Breast epithelium (tissue), 4 donors: ENCODE measurements at places on chromosomes 2 and 18. TPM values are rescaled to one million over a fixed set of nuclear protein-coding genes. Genes with fewer than 3 reads are reported as not detected.

DNA sequence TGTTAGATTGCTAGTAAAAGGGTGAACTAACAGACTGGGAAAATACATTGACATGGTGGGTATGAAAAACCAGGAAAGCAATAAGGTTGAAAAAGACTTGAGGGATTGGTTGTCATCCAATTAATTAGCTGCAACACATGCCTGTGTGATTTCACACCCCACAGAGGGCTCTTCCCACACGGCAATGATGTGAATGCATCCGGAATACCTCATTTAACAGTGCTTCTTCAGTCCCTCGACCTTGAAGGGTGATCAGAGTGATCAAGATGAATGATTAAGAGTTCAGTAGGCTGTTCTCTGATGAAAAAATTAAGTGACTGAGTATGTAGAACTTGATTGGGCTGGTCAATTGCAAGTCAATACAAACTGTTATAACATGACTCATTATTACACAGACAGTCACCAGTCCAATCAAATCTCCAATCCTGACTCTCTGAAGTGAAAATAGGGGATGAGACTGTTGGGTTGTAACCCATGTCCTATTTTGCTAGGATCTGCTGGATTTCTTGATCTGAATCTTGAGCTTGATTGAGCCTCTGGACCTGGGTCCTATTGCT, 924.9 kb upstream of the FAM98A start:
- H3K27me3 ChIP-seq = no peaks in the 10 kb centered on the region
- no peaks in the 10 kb centered on the region for H3K4me1 ChIP-seq
- no peaks in the 10 kb centered on the region for H3K36me3 ChIP-seq
- no peak overlapping the region for H3K27ac ChIP-seq

GRCh38 chr2:163775304-163775703, 39.5 kb upstream of the FIGN start:
- H3K27me3 ChIP-seq = no peaks in the 10 kb centered on the region
- H3K27ac ChIP-seq = no peak overlapping the region
- H3K36me3 ChIP-seq = no peaks in the 10 kb centered on the region
- DNase-seq = no peak

DNA sequence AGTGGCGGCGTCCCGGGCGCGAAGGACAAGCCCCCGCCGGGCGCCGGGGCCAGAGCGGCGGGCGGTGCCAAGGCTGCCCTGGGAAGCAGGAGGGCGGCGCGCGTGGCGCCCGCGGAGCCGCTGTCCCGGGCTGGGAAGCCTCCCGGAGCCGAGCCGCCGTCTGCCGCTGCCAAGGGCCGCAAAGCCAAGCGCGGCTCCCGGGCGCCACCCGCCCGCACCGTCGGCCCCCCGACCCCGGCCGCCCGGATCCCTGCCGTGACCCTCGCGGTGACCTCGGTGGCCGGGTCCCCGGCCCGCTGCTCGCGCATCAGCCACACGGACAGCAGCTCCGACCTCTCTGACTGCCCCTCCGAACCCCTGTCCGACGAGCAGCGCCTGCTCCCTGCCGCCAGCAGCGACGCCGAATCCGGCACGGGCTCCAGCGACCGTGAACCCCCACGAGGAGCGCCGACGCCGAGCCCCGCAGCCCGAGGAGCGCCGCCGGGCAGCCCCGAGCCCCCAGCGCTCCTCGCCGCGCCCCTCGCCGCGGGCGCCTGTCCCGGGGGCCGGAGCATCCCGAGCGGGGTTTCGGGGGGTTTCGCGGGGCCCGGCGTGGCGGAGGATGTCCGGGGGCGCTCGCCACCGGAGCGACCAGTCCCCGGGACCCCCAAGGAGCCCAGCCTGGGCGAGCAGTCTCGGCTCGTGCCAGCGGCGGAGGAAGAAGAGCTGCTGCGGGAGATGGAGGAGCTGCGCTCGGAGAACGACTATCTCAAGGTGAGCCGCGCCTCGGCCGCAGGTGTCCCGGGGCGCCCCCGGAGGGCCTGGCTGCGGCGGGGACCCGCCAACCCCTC, 820 bp downstream of the MTCL1 start:
- peaks cover 10% of the 10 kb centered on the region for H3K4me1 ChIP-seq
- H3K27ac ChIP-seq = peak overlapping the region; percentile 74
- H3K4me3 ChIP-seq = peak overlapping the region; percentile 63
- DNase-seq = no peak
- H3K36me3 ChIP-seq = no peaks in the 10 kb centered on the region

GRCh38 chr2:42124011-42124785, 45.0 kb upstream of the EML4 start:
- no peaks in the 10 kb centered on the region for H3K27me3 ChIP-seq
- H3K36me3 ChIP-seq = no peaks in the 10 kb centered on the region
- H3K4me3 ChIP-seq = no peak overlapping the region
- peaks cover 6% of the 10 kb centered on the region for H3K4me1 ChIP-seq

DNA sequence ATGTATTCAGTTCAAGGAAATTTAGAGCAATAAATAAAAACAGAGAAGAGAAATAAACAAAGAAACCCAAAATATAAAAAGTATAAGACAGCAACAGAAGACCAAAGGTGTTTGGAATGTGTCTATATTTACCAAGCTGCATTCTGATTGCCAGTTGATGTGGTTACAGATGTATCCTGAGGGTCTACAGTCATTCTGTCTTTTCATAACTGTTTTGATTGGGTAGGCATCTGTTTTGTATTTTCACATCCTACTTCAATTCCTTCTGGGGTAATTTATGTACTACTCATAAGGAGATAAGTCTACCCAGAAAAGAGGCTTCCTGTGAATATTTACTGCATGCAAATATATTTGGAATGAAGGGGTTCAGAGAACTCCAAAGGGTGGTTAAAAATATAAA, 596.8 kb upstream of the GCFC2 start:
- H3K4me3 ChIP-seq = no peak overlapping the region
- H3K27ac ChIP-seq = no peak overlapping the region
- H3K4me1 ChIP-seq = no peaks in the 10 kb centered on the region

DNA sequence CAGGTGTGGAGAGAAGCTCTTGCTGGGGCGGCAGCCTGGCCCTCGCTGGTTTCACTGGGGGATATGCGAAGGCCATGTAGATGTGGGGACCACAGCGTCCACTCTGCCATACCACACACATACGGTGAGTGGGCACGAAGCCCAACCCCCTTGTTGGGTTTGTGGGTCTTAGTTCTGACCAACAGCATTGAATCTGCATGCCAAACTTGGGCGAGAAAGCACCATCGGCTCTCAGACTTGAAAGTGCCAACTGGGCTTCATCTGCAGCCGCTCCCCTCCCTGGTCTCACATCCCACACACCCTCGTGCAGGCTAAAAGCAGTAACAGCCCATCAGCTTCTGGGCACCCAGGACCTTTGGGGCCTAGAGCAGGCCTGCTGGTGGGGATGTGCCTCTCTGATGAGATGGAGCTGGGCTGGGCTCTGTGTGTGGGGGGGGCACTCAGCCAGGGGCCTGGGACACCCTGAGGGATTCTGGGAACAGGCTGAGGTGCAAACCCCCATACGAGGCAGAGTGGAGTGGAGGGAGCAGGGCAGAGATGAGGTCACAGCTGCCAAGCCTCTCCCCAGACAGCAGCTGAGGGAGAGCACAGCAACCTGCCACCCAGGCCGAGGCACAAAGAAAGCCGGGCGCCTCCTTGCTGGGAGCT, 264.4 kb downstream of the TWIST2 start:
- H3K4me3 ChIP-seq = no peak overlapping the region
- H3K27ac ChIP-seq = no peak overlapping the region
- H3K27me3 ChIP-seq = no peaks in the 10 kb centered on the region
- H3K36me3 ChIP-seq = no peaks in the 10 kb centered on the region

- H3K27me3 ChIP-seq = no peaks in the 10 kb centered on the region
- H3K4me3 ChIP-seq = no peak overlapping the region
- H3K27ac ChIP-seq = no peak overlapping the region
- H3K36me3 ChIP-seq = no peaks in the 10 kb centered on the region
- DNase-seq = no peak
Observed at GRCh38 chr2:3522961-3523421, 3.7 kb upstream of the ADI1 start.

- H3K27ac ChIP-seq = no peak overlapping the region
- no peaks in the 10 kb centered on the region for H3K36me3 ChIP-seq
- DNase-seq = no peak
- no peaks in the 10 kb centered on the region for H3K27me3 ChIP-seq
- no peak overlapping the region for H3K4me3 ChIP-seq
Observed at GRCh38 chr18:4256766-4257417, 198.2 kb downstream of the DLGAP1 start.

- no peaks in the 10 kb centered on the region for H3K27me3 ChIP-seq
- no peaks in the 10 kb centered on the region for H3K36me3 ChIP-seq
- H3K4me3 ChIP-seq = no peak overlapping the region
- DNase-seq = no peak
Observed at GRCh38 chr2:140808820-140809219, 1322.0 kb downstream of the LRP1B start.

DNA sequence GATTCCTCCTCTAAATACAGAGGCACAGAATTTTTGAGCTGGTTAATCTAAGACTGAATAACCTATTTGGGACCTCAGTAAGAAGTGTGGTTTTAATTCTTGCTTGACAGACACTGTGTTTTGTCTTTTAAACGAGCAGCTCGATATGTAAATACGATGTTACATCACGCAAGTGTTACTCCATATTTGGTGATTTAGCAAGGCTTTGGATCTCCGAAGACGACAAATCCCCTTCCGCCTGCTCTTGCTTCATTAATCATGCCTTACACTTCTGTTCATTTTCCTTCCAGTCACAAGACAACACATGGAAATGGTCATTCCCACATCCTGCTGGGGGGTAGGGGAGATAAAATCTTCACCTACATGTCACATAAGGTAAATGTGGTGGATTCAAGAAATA, 9.4 kb downstream of the BCL11A start:
- H3K4me1 ChIP-seq = no peaks in the 10 kb centered on the region
- no peak overlapping the region for H3K27ac ChIP-seq

GRCh38 chr2:8566155-8566670, 115.6 kb upstream of the ID2 start:
- no peak overlapping the region for H3K4me3 ChIP-seq
- DNase-seq = no peak
- no peaks in the 10 kb centered on the region for H3K36me3 ChIP-seq
- no peak overlapping the region for H3K27ac ChIP-seq
- H3K27me3 ChIP-seq = no peaks in the 10 kb centered on the region
- H3K4me1 ChIP-seq = no peaks in the 10 kb centered on the region

- H3K4me1 ChIP-seq = no peaks in the 10 kb centered on the region
- H3K27me3 ChIP-seq = no peaks in the 10 kb centered on the region
- no peak overlapping the region for H3K4me3 ChIP-seq
- H3K27ac ChIP-seq = no peak overlapping the region
- DNase-seq = no peak
Observed at GRCh38 chr2:176653479-176654443, 384.5 kb downstream of the MTX2 start.

GRCh38 chr2:180449171-180449915, 442.2 kb upstream of the CWC22 start:
- DNase-seq = no peak
- H3K27me3 ChIP-seq = no peaks in the 10 kb centered on the region
- no peak overlapping the region for H3K27ac ChIP-seq
- H3K4me3 ChIP-seq = no peak overlapping the region
- no peaks in the 10 kb centered on the region for H3K36me3 ChIP-seq

- no peak for DNase-seq
- no peak overlapping the region for H3K27ac ChIP-seq
- no peaks in the 10 kb centered on the region for H3K4me1 ChIP-seq
- H3K27me3 ChIP-seq = no peaks in the 10 kb centered on the region
- no peak overlapping the region for H3K4me3 ChIP-seq
- peaks cover 3% of the 10 kb centered on the region for H3K36me3 ChIP-seq
Observed at GRCh38 chr2:216163518-216163917, 54.4 kb downstream of the XRCC5 start.

- H3K4me3 ChIP-seq = no peak overlapping the region
- H3K36me3 ChIP-seq = no peaks in the 10 kb centered on the region
- H3K27ac ChIP-seq = no peak overlapping the region
- no peaks in the 10 kb centered on the region for H3K4me1 ChIP-seq
Observed at GRCh38 chr2:38057651-38058410, 18.1 kb downstream of the CYP1B1 start.

GRCh38 chr18:37783771-37784170, 218.2 kb upstream of the CELF4 start:
- no peaks in the 10 kb centered on the region for H3K4me1 ChIP-seq
- no peaks in the 10 kb centered on the region for H3K36me3 ChIP-seq
- H3K4me3 ChIP-seq = no peak overlapping the region
- H3K27me3 ChIP-seq = no peaks in the 10 kb centered on the region
- H3K27ac ChIP-seq = no peak overlapping the region
- DNase-seq = no peak

GRCh38 chr2:1638281-1638860, 105.9 kb downstream of the PXDN start:
- no peak for DNase-seq

DNA sequence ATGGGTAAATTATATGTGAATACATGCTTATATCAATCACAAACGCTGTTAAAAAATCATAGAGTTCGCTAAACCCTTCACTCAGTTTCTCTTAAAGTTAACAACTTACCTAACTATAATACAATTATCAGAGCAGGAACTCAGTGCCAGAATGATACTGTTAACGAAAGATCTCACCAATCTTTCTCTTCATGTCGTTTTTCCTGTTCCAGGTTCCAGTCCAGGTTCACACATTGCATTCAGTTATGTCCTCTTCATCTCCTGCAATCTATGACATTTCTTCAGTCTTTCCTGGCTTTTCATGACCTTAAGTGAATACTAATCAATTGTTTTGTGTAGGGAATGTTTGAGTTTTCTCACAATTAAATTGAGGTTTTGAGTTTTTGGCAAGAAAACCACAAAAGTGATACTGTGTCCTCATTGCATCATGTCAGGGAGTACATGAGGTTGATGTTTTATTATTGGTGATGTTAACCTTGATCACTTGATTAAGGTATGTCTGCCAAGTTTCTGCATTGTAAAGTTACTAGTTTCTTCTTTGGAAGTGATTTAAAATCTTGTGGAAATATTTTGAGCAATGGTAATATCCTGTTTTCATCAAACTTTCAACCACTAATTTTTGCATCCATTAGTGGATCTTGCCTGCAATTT, 131.9 kb downstream of the ESCO1 start:
- H3K4me1 ChIP-seq = no peaks in the 10 kb centered on the region
- H3K4me3 ChIP-seq = no peak overlapping the region
- H3K36me3 ChIP-seq = no peaks in the 10 kb centered on the region
- H3K27me3 ChIP-seq = no peaks in the 10 kb centered on the region
- no peak overlapping the region for H3K27ac ChIP-seq

GRCh38 chr2:210539578-210540416, 16.6 kb upstream of the CPS1 start:
- no peaks in the 10 kb centered on the region for H3K4me1 ChIP-seq
- no peak overlapping the region for H3K27ac ChIP-seq
- H3K4me3 ChIP-seq = no peak overlapping the region
- no peaks in the 10 kb centered on the region for H3K36me3 ChIP-seq
- no peak for DNase-seq
- H3K27me3 ChIP-seq = no peaks in the 10 kb centered on the region

CPO gene
- total RNA-seq = 0.66 TPM

ZNF396 gene
- total RNA-seq = 2.4 TPM

GPATCH11 gene
- total RNA-seq = 38.7 TPM

CGREF1 gene
- 3.2 TPM for total RNA-seq
